SHP77 treated with DMSO at 0.1 percent for 48 hours (cell line): ENCODE measurements at places on chromosomes 2 and 18.

- no peak for DNase-seq
These were observed 123.6 kb downstream of the LRATD1 start for GRCh38 chr2:14756122-14756541.

GRCh38 chr2:133292259-133292658 lies 276.0 kb downstream of the NCKAP5 start:
- DNase-seq, result no peak

- DNase-seq, result no peak
These were observed 33.7 kb upstream of the BZW1 start for GRCh38 chr2:200778038-200778437.

GRCh38 chr2:178241844-178242551 lies 47.7 kb downstream of the OSBPL6 start:
- peak; percentile 25 for DNase-seq

DNA sequence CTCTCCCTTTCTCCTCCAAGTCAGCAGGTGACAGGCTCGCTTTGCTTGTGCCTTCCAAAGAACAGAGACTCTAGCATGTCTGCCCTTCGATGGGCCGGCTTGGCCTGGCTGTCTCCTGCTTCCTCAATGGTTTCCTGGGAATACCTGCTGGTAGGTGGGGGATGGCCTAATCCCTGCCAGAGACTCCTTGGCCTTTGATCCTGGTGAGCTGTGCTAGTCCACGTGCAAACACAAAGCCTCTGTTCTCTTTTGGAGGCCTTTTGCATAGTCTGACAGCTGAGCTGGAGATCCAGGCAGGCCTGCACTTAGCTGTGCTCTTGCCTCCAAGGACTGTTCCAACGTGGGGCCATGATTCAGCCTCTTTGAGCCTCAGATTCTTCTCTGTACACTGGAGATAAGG lies 67.6 kb downstream of the ARL4C start:
- no peak for DNase-seq

GRCh38 chr2:23452853-23453420 lies 68.0 kb downstream of the KLHL29 start:
- no peak for DNase-seq

- DNase-seq, result no peak
These were observed 2.0 kb upstream of the AQP4 start for GRCh38 chr18:26867471-26867870.

DNA sequence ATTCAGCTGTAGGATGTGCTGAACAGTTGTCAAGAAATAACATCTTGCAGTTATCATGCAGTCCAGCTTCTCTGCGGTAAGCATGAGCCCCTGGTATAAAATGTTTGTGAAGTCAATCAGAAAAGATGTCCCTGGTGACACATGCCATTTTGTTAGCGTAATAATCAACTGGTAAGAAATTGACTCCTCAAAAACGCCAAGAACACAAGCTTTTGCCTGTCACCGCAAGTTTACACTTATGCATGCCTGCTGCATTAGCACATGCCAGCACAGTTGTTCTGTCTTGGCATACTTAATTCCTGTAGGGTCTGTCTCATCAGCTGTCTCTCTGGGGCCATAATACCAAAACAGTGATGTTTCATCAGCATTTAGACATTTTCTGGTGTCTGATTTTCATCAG lies 524.8 kb upstream of the DSEL start:
- no peak for DNase-seq

DNA sequence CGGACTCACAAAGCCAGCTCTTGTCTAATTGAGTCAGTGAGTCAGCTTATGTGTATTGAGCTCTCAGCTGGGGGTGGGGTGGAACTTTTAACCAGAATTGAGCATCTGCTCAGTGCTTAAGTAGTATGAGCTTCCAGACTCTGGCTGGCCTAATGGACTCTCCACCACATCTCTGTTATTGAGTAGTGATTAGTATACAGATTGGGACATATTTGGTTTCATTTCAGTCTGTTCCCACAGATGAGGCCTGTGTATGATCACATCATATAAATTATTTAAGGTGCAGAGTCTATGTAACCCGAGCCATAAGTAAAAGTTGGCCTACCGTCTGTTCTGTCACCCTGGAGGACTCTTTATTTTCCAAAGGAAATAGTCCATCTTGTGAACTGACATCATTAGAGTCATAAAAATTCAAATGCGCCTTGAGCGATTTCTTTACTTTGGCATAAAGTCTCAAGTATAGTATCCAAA lies 152.1 kb downstream of the THSD7B start:
- no peak for DNase-seq

DNA sequence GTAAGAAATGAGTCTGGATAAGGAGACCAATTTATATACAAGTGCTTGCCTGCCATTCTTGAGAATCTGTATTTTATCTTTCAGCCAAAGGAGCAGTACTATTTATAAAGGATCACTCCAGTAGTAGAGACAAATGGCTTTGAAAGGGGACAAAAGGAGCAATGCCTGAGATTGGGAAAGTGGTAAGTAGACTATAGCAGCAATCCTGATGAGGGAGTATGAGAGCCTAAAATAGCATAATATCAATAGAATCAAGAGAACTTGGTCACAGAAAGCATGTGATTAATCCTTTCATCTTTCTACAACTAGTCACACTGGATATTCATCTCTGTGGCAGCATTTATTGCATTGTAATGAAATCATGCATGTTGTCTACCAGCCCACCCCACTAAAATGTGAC lies 20.2 kb downstream of the NRXN1 start:
- no peak for DNase-seq

GRCh38 chr2:138323382-138324067 lies 178.0 kb upstream of the SPOPL start:
- no peak for DNase-seq

GRCh38 chr18:4101009-4101408 lies 354.1 kb downstream of the DLGAP1 start:
- no peak for DNase-seq
